Thyroid gland (tissue), 4 donors: ENCODE measurements at places on chromosomes 4 and X.

GRCh38 chr4:26484032-26484515, 6.2 kb downstream of the CCKAR start:
- no peak for DNase-seq

GRCh38 chrX:114903618-114904017, 113.8 kb downstream of the IL13RA2 start:
- no peak for DNase-seq

- DNase-seq, result no peak
Observed at GRCh38 chr4:39470402-39470801, 11.5 kb downstream of the LIAS start.

DNA sequence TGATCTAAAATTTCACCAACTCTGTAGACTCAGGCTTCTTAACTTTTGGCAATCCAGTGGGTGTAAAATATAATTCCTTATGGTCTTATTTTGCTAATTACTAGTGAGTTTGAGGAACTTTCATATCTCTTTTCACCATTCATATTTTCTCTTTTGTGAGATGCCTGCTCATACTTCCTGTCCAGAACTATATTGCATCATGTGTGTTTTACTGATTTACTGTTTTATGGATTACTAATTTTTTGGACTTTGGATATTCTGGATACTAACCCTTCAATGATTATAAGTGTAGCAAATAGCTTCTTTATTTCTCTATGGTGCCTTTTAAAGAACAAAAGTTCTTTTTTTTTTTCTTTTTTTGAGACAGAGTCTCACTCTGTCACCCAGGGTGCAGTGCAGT, 20.6 kb downstream of the GSX2 start:
- no peak for DNase-seq

DNA sequence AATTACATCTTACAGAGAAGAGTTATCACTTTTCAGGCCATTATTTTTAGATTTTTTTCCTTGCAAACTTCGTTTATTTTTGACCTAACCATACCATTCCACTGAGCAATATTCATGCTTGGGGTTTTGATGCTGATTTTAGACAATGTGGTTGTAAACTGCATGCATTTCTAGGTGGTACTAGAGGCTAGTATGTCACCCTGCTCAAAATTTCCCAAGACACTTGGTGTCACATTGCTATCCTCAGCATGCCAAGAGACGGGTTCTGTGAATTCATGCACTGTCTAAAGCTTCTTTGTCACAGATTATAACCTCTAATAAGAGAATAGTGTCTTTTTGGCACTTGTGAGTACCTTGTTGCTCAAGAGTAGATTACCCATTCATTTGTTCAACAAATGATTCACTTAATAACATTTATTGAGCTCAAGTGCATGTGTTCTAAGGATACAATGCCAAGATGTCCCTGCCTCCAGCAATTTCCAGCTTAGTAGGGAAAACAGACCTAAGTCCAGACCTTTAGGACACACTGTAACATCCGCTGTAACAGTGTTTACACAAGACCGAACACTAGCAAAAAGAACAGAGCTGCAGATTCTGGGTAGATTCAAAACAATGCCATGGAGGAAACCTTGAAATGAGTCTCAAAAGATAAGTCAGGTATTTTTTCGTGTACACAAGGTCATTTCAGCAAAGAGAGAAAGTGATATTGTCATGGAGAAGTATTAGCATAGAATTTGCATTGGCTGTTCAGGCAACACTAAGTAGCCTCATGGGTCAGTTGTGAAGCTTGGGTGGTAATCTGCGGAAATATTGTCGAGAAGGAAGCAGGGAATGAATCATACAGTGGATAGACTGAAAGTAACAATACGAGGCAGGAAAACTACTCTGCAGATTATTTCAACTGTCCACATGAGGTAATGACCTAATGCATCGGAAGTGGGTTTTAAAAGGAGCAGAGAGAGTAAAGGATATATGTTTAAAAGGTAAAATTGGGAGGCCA, 515.1 kb upstream of the ZFP42 start:
- no peak for DNase-seq

GRCh38 chr4:126582737-126583136, 1050.0 kb upstream of the INTU start:
- no peak for DNase-seq

- DNase-seq, result no peak
Observed at GRCh38 chr4:40905414-40905813, 155.7 kb downstream of the NSUN7 start.

DNA sequence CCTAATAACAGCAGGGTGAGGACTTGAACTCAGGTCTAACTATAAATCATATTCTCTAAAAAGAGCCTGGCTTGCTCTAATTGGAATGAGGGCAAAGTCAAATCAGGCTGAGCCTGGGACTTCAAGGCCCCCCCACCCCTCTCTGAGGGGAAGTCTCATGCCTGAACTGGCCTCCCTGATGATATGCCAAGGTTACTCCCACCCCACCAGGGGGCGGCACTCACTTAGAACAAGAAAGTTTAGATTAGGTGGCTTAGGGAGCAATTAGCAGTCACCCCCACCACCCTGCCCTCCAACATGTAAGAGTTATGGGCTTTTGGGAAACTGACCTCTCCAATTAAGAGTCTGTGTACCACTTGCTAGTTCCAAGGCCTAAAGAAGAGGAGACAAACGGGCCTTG, 2.7 kb downstream of the FOXO4 start:
- peak; percentile 40 for DNase-seq

DNA sequence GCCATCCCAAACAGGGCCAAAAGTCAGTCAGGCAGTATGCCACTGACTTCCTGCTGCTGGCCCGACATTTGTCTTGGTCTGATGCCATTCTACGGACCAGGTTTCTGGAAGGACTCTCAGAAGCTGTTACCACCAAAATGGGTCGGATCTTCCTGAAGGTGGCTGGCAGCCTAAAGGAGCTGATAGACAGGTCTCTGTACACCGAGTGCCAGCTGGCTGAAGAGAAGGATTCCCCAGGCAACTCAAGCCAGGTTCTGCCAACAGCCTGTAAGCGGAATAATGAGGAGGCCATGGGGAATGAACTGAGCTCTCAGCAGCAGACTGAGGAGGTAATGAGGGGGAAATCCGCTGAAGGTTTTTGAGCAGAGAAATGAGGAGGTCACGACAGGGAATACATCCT, 95.7 kb downstream of the RTL9 start:
- DNase-seq, result no peak

DNA sequence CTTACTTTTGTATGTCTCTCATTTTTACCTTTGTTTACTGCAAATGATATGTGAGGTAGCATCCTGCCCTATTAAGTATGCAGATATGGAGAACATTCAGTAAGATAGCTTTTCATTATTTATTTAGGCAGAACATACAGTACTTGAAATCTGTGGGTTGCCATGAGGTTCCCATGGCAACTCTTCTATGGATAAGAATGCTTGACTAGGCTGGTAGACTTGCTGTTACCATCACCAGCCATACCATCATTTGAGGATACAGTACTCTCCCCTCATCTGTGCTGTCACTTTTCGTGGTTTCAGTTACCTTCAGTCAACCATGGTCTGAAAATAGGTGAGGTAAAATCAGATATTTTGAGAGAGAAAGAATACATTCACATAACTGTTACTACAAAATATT, 56.7 kb downstream of the NAF1 start:
- DNase-seq, result no peak

- DNase-seq, result no peak
Observed at GRCh38 chr4:56460085-56460484, 7.3 kb upstream of the SRP72 start.

DNA sequence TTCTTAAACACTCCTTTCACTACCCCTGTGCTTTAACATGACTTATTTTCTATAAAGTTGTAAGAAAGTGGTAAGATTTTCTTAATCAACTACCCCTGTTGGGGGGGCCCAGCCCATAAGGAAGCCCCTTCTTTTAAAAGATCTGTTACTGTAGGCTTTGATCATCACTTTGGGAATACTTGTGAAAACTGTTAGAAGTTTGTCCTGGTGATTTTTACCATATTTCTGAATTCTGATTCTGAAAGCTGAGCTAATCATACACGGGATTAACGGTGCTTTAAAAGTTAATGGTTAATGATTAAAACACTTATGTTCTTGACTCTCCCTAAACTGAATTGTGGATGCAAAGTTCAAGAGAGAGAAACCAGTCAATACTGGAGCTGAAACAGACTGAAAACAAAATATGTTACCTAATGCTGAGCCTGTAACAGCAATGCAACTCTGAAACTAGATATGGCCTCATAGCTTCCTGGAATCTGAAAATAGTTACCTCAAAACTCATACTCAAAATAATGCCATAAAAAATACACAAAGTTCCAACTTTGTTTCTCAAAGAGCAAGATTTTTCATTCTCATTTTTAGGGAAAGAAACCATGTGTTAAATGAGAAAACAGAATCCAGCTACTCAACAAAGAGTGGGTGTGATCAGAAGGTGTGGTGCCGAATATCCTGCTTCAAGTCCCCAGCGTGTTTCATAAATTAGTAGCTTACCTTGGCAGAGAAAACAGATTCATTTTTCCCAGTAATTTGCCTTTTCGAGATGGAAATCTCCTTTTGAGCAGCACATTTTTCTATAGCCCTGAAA, 31.6 kb downstream of the ADH7 start:
- no peak for DNase-seq

DNA sequence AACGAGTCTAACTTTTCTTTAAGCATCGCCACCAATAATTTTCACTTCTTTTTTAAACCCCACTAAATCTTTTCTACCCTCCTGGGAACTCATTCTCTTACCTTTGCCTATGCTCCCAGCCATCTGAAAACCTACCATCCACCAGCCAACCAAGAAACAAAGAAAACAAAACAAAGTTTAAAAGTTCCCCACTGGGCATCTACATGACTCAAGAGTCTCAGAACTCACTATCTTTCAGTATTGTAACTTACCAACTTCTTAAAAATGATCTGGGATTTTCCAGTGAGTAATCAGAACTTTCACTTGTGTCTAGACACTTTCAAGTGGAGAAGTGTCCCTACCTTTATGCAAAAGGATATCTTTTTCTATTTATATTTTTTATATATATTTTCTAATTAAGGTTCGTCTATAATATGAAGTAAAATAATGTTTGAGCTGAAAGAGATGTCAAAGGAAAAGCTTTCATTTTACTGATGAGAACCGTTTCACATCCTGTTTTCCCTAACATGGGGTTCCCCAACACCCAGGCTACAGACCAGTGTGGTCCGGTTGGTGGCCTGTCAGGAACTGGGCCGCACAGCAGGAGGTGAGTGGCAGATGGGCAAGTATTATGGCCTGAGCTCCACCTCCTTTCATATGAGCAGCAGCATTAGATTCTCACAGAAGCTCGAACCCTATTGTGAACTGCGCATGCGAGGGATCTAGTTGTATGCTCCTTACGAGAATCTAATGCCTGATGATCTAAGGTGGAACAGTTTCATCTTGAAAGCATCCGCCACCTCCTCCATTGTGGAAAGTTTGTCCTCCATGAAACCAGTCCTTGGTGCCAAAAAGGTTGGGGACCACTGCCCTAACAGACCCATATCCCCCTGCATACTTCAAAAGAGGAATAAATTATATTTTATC, 9.8 kb upstream of the TIGD2 start:
- DNase-seq, result no peak

- no peak for DNase-seq
Observed at GRCh38 chr4:88010966-88011365, 3.5 kb downstream of the PKD2 start.

DNA sequence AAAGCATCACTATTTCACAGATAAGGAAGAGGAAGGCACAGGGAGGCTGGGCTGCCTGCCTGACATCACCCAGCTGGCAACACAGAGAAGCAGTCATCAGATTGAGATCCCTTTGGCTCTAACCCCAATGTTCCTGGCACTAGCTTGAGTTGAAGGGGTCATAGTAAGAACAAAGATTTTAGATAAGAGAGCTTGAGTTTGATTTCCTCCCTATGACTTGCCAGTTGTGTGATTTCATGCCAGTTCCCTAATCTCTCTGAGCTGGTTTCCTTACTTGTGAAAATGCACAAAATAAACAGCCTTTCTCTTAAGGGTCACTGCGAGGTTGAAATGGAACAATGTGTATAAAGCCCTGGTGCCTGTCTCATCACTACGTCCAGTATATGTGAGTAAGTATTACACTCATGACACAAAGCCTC, 475.4 kb upstream of the HS3ST1 start:
- peak; percentile 7 for DNase-seq

- DNase-seq, result no peak
Observed at GRCh38 chr4:129428454-129428853, 332.5 kb downstream of the C4orf33 start.

DNA sequence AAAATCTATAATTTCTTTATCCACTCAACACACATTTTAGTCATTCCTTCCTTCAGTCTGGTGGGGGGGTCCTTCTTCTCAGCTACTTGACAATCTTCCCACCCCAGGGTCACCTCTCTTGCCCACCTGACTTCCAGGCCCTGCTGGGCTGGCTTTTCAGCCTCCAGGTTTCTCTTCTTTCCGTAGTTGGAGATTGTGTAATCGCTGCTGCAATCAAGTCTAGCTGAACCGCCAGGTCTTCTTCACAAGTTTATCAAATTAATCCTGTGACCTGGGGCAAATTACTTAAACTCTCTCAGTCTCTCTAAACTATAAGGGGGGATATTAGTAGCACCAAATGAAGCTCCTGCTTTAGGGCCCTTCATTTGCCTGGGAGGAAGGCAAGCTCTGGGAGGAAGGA, 102.9 kb upstream of the TNIP3 start:
- DNase-seq, result no peak

GRCh38 chrX:154136627-154137161, 7.3 kb upstream of the OPN1LW start:
- DNase-seq, result peak; percentile 57

GRCh38 chr4:175290401-175290800, 372.2 kb downstream of the ADAM29 start:
- DNase-seq, result no peak

DNA sequence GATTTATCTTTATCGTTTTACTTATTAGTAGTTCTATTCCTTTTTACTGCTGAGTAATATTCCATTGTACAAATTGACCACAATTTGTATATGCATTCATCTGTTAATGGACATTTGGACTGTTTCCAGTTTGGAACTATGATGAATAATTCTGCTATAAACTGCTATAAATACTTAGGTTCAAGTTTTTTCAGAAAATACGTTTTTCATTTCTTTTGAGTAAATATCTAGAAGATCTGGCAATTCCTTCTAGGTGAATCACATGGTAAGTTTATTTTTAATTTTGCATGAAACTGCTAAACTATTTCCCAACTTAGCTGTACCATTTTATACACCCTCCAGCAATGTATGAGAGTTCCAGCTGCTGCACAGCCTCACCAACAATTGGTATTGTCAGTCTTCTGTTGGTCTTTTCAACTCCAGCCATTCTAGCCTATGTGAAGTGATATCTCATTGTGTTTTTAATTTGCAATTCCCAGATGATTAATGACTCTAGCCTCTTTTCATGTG, 22.2 kb downstream of the LIN54 start:
- DNase-seq, result no peak
